ENCODE measurements at places on chromosomes 11 and 22.

GRCh38 chr11:121282386-121282785 lies 10.2 kb upstream of the SC5D start:
- no peak for DNase-seq

DNA sequence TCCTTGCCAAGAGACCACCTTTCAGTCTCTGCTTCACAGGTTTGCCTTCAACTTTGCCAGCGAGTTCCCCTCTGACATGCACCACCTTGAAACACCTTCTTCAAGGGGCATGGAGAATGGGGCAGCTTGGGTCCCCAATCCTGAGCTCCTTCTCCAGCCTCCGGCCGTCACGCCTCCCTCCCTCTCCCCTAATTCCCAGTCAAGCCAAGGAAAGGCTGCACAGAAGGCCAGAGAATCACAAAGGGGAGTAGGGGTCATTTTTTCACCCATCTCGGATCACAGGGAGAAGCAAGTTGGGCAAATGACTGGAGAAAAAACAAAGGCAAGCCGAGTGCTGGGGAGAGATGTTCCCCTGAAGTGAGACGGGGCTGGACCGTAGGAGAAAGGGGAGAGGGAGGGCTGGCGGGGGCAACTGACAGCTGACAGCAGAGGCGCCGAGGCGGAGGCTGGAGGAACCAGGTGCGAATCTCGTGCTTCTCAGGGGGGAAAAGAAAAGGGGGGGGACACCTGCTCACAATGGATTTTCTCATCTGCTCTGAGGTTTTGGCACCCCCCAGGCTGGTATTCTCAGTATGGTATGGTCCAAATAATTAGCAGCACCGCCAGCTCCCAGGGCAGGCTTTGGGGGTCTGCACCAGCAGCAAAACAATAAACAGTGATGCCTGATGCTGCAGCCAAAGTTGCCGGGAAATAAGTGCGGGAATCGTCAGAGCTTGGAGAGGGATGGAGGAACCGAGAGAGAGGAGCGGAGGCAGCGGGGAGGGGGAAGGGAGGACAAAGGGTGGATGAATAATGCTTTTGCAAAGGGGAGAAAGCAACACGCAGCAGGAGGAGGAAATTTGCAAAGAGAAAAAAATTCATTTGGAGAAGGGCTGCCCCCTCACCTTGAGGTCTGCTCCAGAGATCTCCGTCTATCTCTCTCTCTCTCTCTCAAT lies 644 bp downstream of the YPEL4 start:
- no peak for DNase-seq

DNA sequence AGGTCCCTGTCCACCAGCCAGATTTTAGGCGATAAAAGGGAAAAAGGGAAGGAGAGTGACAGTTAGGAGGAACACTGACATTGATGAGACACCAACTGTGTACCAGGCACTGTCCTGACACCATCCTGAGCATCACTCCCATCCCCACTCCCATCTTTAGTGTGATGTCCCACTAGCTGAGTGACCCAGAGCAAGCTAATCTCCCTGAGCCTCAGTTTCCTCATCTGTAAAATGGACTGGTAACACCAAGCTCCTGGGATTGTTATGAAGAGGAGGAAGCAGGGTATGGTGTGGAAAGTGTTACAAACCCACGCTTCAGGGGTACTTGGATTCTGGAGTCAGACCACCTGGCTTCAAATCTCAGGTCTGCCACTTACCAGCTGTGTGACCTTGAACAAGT lies 8.5 kb upstream of the P2RY6 start:
- no peak for DNase-seq

DNA sequence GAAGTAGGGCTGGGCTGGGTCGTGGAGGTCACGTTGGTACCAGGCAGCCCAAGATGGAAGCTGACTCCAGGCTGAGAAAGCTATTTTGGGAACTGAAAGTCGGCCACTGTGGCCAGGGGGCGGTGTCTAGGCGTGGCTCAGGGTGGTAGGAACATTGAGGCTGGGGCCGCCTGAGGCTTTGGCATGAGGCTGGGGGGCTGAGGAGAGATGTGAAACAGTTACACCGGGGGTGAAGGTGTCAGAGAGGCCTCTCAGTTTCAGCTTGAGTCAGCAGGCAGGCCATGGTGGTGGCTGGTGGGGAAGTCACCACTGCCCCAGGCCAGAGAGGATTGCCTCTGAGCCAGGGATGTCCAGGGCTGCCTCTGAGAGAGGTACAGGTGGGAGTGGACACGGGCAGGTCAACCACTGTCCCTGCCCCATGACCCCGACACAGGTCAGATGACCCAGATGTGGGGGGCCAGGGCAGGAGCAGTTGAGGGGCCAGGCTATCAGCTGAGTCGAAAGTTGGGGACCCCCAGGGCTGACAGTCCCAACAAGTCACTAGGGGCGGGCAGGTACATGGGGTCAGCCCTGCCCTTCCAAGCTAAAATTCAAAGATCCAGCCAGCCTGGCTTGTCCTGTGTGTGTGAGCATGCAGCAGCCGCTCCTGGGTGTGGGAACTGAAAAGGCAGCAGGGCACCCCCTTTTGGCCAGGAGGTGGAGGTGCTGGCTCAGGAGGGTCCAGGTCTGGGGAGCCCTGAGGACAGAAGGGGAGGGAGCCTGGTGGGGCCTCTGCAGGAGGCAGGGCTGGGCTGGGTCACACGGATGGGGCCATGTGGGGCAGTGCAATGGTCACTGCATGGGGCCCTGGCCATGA lies 7.2 kb downstream of the KCNK7 start:
- DNase-seq: no peak

GRCh38 chr11:770642-771616 lies 6.4 kb downstream of the GATD1 start:
- no peak for DNase-seq

DNA sequence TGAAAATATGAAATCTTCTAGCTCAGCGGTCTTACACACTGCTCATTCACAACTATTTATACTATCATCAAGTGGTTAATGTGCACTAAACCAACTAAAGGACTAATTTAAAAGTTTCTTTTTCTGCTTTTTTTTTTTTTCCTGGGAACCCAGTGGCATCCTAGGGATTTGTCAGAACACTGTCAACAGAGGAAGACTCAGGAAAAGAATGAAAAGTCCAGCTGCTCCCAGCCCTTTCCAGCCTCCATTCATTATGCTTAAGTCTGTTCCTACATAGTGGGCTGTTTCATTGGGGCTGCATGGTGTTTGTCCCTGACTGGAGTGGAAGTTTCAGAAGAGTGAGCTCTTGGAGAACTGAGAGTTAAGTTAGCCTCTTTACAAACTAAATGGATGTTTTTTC lies 391.1 kb downstream of the AASDHPPT start:
- DNase-seq: no peak

DNA sequence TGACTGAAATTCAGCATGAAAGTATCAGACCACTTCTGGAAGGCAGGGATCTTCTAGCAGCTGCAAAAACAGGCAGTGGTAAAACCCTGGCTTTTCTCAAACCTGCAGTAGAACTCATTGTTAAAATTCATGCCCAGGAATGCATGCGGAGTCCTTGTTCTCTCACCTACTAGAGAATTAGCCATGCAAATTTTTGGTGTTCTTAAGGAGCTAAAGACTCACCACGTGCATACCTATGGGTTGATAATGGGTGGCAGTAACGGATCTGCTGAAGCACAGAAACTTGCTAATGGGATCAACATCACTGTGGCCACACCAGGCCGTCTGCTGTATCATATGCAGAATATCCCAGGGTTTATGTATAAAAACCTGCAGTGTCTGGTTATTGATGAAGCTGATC lies 19.1 kb downstream of the ZBTB44 start:
- no peak for DNase-seq

DNA sequence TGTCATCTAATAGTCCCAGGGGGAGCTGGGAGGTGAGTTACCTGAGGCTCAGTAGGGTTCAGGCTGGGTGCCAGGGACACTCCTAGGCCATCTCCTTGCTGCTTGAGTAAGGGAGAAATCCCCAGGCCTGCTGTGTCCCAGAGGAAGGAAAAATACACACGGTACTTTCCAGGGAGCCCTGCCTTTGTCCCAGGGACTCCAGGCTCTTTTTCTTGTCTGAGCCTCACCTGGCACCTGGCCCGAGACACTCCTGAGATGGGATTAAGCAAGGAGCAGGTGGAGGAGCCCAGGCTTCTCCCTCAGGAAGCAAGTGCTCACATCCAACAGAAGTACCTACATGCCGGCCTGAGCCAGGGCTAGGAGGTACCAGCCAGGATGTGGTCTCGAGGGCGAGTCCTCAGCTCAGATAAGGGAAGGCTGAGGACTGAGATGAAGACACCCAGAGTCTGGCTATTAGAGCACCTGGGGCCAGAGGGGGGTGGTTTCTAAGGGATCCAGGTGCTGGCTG lies 899 bp upstream of the KLHDC7B start:
- DNase-seq: no peak

DNA sequence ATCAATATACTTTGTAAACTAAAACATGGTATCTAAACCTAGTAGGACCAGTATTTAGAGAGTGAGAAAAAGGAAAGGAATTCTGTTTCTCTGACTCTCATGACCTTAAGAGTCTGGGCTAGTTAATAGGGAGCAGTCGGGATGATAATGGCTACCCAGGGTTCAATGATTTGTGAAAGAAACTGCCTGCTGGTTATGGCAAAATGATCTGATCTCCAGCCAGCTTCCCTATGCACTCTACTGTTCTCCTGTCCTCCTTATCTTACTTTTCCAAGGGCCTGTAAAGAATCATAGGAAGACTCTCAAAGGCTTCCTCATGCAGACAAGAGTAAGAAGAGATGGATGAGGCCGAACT lies 193.1 kb upstream of the PITPNB start:
- DNase-seq: no peak

Measured in HS-5 (cell line).